ENCODE measurements at places on chromosomes 7 and 10.
A peak's percentile ranks its signal among the peaks of the same experiment; 100 is the strongest.

DNA sequence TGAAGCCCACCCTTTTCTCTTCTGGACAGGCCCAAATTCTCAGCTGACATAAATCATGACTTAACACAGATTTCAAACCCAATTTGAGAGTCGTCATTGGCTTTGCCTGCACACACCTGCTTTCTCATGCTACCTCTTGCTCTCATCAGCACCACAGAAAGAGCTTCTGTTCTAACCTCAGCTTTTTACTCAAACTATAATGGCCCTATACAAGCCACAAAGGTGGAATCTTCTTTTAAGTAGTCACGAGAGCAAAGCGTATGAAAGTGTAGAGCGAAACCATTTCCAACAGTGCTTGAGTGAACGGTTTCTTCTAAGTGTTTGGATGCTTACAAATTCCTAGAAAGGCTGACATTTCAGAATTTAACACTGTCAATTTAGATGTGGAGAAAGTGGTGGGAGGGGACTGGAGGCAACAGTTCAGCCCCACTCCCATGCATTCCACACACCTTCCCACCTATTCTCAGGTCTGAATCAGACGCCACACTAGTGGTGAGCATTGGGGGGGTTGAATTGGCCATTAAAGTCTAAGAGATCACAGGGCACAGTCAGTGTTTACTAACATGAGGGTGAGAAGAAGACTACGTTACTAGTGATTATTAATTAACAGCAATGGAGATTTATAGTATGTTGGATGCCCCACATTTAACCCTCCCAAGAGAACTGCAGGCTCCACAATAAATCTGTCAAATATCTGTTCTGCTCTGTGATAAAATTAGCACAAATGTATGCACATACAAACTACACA, 114.0 kb downstream of the PRKCQ start:
- no peaks in the 10 kb centered on the region for H3K27me3 ChIP-seq
- DNase-seq: no peak
- H3K4me1 ChIP-seq: peaks cover 31% of the 10 kb centered on the region
- H3K36me3 ChIP-seq: peaks cover 93% of the 10 kb centered on the region
- no peak overlapping the region for H3K4me3 ChIP-seq
- peak overlapping the region; percentile 1 for H3K27ac ChIP-seq

GRCh38 chr7:151705636-151706276, 171.2 kb downstream of the PRKAG2 start:
- DNase-seq: no peak
- H3K27me3 ChIP-seq: no peaks in the 10 kb centered on the region
- no peak overlapping the region for H3K27ac ChIP-seq
- no peaks in the 10 kb centered on the region for H3K36me3 ChIP-seq

GRCh38 chr7:151012911-151013347, 11.4 kb downstream of the ATG9B start:
- H3K4me1 ChIP-seq: peaks cover 86% of the 10 kb centered on the region
- H3K36me3 ChIP-seq: peaks cover 21% of the 10 kb centered on the region
- no peak for DNase-seq
- H3K27ac ChIP-seq: peak overlapping the region; percentile 97
- H3K4me3 ChIP-seq: peak overlapping the region; percentile 57

- H3K27ac ChIP-seq: no peak overlapping the region
- H3K4me3 ChIP-seq: no peak overlapping the region
- H3K36me3 ChIP-seq: no peaks in the 10 kb centered on the region
- H3K4me1 ChIP-seq: peaks cover 4% of the 10 kb centered on the region
- no peak for DNase-seq
Measured at GRCh38 chr7:132735476-132735875, 159.2 kb upstream of the PLXNA4 start.

DNA sequence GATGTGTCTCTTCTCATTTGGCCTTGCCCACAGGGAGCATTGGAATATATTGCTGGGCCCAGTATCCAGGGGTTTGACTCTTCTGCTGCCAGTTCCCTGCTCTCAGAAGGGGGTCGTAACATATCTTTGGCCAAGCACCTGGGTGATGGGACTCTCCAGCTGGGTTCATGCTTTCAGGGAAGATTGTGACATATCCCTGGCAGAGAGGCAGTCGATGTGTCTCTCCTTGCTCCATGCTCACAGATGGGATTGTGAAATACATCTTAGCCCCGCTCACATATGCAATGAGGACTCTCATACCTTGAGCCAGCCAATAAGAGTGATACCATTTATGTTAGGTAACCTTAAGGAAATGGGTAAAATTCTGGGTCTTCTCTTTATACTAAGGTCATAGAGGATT, 39.2 kb upstream of the ZNF680 start:
- no peaks in the 10 kb centered on the region for H3K36me3 ChIP-seq
- H3K4me3 ChIP-seq: no peak overlapping the region
- no peak overlapping the region for H3K27ac ChIP-seq
- no peak for DNase-seq
- no peaks in the 10 kb centered on the region for H3K4me1 ChIP-seq
- H3K27me3 ChIP-seq: no peaks in the 10 kb centered on the region

DNA sequence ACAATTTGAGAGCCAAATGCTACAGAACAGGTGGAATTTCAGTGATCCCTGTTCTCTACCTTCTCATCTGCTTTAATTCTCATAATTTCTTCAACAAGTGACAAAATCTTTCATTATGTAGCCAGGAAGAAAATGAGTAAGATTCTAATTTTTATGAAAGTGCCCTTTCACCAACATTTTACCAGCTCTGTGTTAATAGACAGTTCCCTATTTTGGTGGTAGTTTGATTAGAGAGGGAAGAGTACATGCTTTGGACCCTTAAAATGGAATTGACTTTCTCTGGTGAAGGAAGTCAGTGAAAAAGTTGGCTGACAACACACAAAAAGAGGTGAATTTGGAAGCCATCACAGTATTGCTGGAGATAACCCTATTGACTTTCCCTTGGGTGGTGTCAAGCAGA, 61.7 kb downstream of the CACNB2 start:
- H3K27me3 ChIP-seq: no peaks in the 10 kb centered on the region
- H3K4me1 ChIP-seq: peaks cover 2% of the 10 kb centered on the region
- no peaks in the 10 kb centered on the region for H3K36me3 ChIP-seq
- no peak for DNase-seq
- H3K27ac ChIP-seq: no peak overlapping the region

All from activated CD4-positive, alpha-beta memory T cell treated with anti-CD3 and anti-CD28 coated beads, Interleukin-2, amount 10 ng/mL, durations not matched to agents 7 days and 5 days (primary cell).